ENCODE measurements at places on chromosomes 1 and 21.

DNA sequence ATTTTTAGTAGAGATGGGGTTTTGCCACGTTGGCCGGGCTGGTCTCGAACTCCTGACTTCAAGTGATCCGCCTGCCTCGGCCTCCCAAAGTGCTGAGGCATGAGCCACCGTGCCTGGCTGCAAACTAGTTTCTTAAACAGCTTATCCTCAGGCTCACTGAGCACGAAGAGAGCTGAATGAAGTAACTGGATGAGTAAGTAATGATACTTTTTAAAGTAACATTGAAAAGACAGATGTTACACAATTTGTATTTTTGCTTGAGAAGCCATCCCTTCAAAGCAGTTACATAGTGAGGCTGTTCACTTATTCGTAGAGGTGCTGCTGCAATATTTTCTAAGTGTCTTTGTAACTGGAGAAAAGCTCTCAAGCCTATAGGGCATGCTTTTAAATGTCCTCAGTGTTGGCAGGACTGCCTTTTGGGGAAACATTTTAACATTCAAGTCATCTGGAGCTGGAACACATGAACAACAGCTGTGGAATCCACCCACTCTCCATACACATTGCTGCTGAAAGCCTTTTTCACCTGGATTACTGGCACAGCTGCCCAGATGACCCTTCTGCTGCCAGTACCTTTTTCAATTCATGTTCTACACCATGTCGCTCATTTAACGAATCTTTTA, 2.7 kb upstream of the YBX1 start:
- DNase-seq = peak; percentile 53

- DNase-seq = peak; percentile 83
These were observed 8.7 kb downstream of the SZRD1 start for GRCh38 chr1:16375521-16376340.

DNA sequence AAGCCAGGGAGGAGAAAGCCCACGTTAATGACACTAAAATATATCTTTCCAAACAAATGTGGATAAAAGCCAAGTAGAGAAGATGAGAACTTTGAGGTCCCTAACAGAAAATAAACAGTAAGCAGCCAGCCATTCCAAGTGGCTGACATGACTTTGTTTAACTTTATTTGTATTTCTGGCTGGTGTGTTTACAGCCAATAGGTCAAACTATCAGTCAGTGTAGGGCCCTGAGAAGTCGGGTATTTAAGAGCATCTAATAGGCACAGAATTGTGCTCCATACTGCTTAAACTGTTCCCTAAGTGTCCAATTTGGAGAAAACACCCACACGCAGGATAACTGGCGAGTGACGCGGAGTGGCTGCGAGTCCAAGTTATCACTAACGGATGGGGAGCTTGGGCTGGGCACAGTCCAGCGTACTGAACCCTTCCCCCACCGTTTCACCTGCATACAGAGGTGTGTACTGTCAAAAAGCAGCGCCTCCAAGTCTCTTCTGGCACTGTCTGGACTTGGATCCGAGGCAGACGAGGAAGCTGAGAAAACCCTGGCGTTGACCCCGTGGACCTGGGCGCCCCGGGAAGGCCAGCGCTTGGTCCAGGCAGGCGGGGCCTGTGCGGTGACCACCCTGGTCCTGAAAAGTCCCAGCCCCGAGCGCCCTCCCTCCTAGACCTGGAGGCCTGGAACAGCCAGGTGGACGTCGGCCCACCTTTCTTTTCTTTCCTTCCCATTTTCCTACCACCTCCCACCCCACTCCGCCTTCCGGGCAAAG, 662 bp upstream of the LGALS8 start:
- DNase-seq = no peak

- DNase-seq = no peak
These were observed 27.3 kb upstream of the TP53BP2 start for GRCh38 chr1:223873044-223873443.

- DNase-seq = peak; percentile 40
These were observed 99.2 kb downstream of the LHX8 start for GRCh38 chr1:75233302-75233929.

DNA sequence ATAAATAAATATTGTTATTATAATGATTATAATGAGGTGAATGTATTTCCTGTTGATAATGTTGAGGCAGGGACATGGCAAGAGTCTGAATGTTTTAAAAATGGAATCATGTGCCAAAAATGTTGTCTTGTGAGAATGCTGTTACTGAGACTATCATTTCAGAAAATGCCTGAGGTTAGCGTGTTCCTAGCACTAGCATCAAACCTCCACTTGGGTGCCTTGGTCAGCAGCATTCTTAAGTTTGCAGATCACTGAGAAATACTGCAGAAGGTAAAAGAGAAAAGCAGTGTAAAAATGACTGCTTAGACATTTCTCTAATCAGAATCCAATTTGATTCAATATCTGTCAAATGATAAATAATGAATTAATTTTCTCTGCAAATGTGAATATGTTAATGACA, 50.8 kb downstream of the OLFM3 start:
- no peak for DNase-seq

GRCh38 chr1:9010781-9011323, 15.4 kb downstream of the SLC2A7 start:
- DNase-seq = no peak

Data from iris pigment epithelial cell (primary cell).